ENCODE measurements at places on chromosomes 11 and 22.

- no peak for DNase-seq
Observed at GRCh38 chr11:110830747-110831146, 118.5 kb upstream of the ARHGAP20 start.

- DNase-seq, result peak; percentile 46
Observed at GRCh38 chr11:47489395-47489755, 40.4 kb upstream of the RAPSN start.

DNA sequence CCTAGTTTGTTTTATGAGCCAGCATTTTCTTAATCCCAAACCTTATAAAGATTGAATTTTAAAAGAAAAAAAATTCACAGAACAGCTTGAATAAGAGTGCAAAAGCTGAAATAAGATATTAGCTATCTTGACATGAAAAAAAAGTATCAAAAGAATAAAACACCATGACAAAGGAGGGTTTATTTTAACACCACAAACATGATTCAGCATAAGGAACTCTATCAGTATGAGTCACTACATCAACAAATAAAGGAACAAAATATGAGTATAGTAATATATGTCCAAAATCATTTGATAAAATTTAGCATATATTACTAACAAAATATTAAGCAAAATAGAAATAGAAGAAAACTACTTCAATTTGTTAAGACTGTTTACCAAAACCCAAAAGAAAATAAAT, 9.6 kb upstream of the LMO1 start:
- DNase-seq, result peak; percentile 29

DNA sequence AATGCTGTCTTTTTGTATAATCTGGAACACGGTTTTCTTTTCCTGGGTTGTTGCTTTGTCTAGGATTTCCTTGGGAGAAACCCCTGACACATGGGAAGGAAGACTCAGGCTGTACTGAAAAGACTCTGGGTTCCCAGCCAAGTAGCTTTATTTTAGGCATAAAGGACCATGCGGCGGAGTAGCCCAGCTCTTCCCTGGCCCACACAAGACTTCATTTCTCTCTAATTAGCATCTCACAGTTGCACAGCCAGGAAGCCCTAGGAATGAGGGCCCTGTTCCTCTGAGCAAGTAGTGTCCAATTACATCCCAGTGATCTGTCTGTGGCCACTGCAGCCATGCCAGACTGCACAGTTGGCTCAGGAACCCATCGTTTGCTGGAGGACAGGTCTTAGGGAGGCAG, 319.5 kb downstream of the TENM4 start:
- DNase-seq, result no peak

GRCh38 chr11:19499026-19499669, 213.5 kb upstream of the NAV2 start:
- DNase-seq, result no peak

- DNase-seq, result peak; percentile 66
Observed at GRCh38 chr11:34308913-34309585, 48.8 kb downstream of the ABTB2 start.

- peak; percentile 50 for DNase-seq
Observed at GRCh38 chr11:35214226-35214770, 75.3 kb downstream of the CD44 start.

All from adipocyte (in vitro differentiated cells).